ENCODE measurements at places on chromosomes 12 and 14.

- no peak for DNase-seq
Observed at GRCh38 chr14:91927191-91927590, 20.3 kb downstream of the FBLN5 start.

- DNase-seq: no peak
Observed at GRCh38 chr14:50999726-51000125, 55.4 kb upstream of the PYGL start.

DNA sequence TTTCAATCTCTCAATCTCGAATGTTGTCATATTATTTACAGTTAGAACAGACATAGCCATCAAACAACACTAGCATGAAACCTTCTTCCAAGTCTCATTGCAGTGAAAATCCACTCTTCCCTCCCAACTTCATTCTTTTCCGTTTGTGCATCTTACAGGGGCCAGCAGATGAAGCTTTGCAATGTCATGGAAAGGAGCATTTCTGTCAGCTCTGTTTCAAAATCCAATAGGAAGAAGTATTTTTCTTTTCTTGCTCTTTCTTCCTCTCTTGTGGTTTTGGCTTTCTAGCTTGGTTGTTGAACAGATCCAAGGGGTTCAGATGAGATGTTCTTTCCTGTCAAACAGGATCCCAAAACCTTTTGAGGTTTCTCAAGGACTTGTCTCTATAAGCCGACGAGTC lies 416.6 kb downstream of the AEBP2 start:
- no peak for DNase-seq

DNA sequence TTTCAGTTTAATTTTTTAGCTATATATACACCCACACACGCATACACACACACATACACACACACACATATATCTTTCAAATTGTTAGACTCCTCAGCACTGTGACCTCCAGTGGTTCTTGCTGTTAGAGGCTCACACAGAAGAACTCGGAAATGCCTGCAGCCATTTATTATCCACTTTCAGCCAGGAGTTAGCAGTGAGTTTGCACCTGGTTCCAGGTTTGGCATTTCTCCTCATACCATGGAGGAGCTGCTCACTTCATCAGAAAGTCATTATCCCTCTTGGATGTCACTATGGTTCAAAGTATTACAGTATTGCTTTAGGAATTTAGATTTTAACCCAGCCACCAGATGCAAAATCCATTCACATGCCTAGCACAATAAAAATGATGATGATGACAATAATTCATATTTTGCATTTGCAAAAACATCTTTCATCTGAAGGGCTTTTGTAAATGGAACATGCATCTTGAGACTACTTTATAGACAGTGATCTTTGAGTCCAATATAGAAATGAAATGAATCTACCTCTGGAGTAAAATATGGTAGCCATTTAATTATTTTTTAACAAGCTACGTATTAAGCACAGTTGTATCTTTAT lies 42.3 kb downstream of the NPAS3 start:
- DNase-seq: no peak

GRCh38 chr14:98951031-98951430 lies 321.0 kb downstream of the BCL11B start:
- no peak for DNase-seq

Data from GM18507 (cell line).